Smooth muscle cell of bladder (primary cell): ENCODE measurements at places on chromosomes 3 and 15. TPM values are rescaled to one million over a fixed set of nuclear protein-coding genes. Genes with fewer than 3 reads are reported as not detected.

The GOLGA6D gene
- not detected in 2 replicates for total RNA-seq

The OSTN gene
- 0.55 and 0.57 TPM in 2 replicates for total RNA-seq

The OPA1 gene
- total RNA-seq = 68.3 and 72.1 TPM in 2 replicates

The UACA gene
- 87.3 and 95.9 TPM in 2 replicates for total RNA-seq

The VPS39 gene
- total RNA-seq = 38.5 and 51.4 TPM in 2 replicates

The IL17RD gene
- 1.1 and 2.0 TPM in 2 replicates for total RNA-seq

The ROBO1 gene
- 98.5 and 150 TPM in 2 replicates for total RNA-seq

The CCDC9B gene
- total RNA-seq = 13.8 and 19.0 TPM in 2 replicates

The CCR8 gene
- not detected in 2 replicates for total RNA-seq

The C15orf62 gene
- total RNA-seq = not detected in 2 replicates

The UROC1 gene
- not detected in 2 replicates for total RNA-seq

The KLHL40 gene
- total RNA-seq = not detected in 2 replicates
